ENCODE measurements at places on chromosomes 5 and 9.
A peak's percentile ranks its signal among the peaks of the same experiment; 100 is the strongest.

- no peak for DNase-seq
Measured at GRCh38 chr5:169131616-169132301, 169.2 kb downstream of the SLIT3 start.

GRCh38 chr5:104355350-104355749 lies 792.8 kb upstream of the NUDT12 start:
- DNase-seq: no peak

- peak; percentile 83 for DNase-seq
Measured at GRCh38 chr9:2559192-2560152, 62.1 kb upstream of the VLDLR start.

- DNase-seq: no peak
Measured at GRCh38 chr5:178259623-178260536, 27.3 kb upstream of the PHYKPL start.

- no peak for DNase-seq
Measured at GRCh38 chr5:313265-313664, 8.2 kb upstream of the AHRR start.

- no peak for DNase-seq
Measured at GRCh38 chr5:113749334-113749733, 235.8 kb downstream of the YTHDC2 start.

DNA sequence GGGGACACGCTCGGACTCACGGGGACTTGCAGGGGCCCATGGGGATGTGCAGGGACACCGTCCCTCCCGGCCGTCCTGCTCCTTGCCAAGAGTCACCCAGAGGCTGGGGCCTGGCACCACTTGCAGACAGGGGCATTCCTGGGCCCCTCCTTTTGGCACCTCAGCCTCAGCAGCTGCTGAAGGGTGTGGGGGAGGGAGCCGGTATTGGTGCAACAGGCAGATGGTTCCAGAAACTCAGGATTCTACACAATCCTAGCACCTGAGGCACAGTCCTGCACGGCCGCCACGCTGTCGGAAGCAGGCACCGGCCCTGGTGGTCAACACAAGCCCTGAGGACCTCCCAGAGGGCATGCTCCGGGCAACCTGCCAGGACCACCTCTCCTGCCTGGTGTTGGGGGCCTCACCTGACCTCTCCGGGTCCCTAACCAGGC lies 19.3 kb upstream of the SLC12A7 start:
- no peak for DNase-seq

- DNase-seq: no peak
Measured at GRCh38 chr5:13356226-13356625, 588.3 kb downstream of the DNAH5 start.

DNA sequence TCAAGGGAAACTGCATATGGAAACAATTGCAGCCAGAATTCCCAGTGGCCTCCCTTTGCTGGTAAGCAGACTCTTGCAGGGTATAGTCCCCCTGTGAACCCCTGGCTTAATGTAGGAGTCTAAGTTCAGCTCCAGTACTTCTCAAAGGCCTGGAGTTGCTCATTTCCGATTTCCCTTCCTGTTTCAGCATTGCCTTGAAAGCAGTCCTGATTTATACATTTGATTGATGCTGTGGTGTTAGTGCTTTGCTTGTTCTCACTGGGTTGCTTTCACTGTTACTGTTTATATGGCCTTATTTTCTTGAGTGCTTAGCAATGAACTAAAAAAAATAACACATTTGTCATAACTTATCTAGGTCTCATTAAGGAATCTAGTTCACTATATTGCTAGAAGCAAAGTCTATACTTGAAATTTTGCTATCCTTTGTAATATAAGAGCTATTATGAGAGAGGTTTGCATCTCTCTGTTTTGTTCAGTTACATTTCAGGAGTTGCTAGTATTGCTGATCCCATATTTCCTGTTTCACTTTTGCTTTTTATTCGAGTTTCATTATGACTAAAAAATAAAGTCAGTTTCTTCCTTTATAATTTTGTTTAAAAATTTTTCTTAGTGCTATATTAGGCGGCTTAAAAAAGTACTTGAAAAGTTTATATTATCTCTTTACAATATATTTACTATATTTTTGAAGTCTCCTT lies 122.4 kb upstream of the NMUR2 start:
- no peak for DNase-seq

- DNase-seq: no peak
Measured at GRCh38 chr5:124648902-124649467, 97.5 kb downstream of the ZNF608 start.

All from AG04449 (cell line).